ENCODE measurements at places on chromosomes 16 and 17.

GRCh38 chr17:48174833-48175523, 67.4 kb downstream of the SNX11 start:
- no peak for DNase-seq

GRCh38 chr16:13110124-13110796, 208.9 kb downstream of the SHISA9 start:
- peak; percentile 2 for DNase-seq

DNA sequence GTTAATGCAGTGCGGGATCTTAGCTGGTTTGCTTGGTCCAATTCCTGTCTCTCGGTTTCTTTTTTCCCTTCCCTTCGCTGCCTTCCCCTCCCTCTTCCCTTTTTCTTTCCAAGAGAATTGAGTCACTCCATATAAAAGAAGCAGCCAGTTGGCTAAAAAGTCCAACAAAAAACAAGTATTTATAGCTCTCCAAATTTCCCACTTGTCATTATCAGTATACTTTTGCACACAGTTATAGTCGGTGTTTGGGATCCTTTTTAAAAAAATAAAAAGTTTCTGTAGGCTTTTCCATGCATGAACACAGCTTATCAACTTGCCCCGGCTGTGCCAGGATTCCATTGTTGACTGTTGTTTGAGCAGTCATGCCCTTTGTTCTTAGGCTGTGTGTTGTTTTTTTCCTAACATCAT, 24.9 kb downstream of the HMOX2 start:
- DNase-seq = no peak

DNA sequence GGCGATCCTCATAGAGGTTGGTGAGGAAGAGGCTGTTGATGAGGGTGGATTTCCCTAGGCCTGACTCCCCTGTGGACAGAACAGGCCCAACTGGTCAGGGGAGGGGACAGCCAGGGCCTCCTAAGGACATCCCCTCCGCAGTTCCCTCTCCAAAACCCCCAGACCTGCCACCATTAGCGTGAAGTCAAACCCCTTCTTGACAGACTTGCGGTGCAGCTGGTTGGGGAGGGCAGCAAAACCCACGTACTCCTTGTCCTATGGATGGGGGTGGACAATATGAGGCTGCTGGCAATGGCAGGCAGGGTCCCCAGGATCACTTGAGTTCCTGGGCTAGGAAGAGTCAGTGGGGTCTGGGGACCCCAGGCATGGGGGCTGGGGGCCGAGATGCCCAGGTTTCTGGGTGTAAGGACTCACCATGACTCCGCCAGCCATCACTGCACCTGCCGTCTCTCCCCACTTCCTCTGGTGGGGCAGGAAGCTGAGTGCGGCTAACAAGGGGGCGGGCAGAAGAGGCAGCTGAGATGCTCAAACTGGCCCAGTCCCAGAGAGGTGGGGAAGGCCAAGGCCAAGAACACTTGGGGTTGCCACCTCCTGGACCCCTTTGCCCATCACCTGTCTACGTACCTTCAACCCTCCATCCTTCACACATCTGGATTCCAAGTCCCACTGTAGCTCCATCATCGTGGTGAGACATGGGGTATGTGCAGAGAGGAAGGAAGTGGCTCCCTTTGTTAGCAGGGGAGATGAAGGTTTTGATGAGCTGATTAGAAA, at the start of gene SEPTIN1:
Gene SEPTIN1 (minus strand): TSS at position 451 of the 771 bp plus-strand sequence. CDS start 19 bp downstream, at position 432.
- no peak for DNase-seq

DNA sequence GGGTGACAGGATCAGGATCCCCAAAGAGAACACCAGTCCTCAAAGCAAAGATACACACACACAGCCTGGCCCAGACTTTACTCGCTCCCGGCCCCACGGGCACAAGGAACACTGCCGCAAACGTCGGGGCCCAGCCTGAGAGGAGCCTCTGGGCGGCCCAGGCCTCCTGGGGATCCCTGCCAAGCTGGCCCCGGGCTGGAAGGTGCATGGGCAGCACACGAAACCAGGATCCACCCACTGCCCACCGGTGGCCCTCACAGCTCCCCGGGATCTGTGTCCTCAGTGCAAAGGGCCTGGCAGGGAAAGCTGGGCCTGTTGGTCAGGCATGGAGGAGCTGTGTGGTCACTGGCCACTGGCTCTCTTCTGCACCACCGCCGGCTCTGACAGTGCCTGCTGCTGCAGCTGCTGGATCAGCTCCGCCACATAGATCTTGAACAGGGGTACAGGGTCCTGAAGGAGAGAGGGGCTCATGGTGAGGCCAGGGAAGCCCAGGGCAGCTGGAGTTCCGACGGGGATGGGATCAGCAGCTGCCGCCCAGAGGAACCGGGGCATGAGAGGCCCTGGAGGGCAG, 2.9 kb downstream of the MRPL28 start:
- no peak for DNase-seq

- DNase-seq = peak; percentile 86
Measured at GRCh38 chr16:57299009-57299718, 14.7 kb upstream of the PLLP start.

- DNase-seq = peak; percentile 90
Measured at GRCh38 chr17:78957128-78957527, 22.6 kb downstream of the LGALS3BP start.

- no peak for DNase-seq
Measured at GRCh38 chr16:7391694-7392093, 59.0 kb downstream of the RBFOX1 start.

GRCh38 chr17:79752175-79752574, 21.4 kb downstream of the ENPP7 start:
- DNase-seq = no peak

DNA sequence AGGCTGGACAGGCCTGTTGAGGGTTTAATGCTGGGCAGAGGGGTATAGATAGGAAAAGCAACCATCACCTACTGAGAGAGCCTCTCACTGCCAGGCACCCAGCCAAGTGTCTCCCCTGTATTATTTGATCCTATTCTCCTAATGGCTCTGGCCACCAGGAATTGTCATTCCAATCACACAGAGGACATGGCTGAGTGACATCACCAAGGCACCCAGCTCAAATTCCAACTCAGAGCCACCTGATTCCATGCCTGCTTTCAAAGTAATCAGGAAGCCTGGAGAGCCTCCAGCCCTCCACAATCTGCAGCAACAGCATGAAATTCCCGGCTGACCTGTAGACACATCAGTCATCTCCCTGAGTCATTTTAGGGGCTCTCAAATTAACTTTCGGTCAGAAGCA, 368.9 kb upstream of the C16orf82 start:
- no peak for DNase-seq

DNA sequence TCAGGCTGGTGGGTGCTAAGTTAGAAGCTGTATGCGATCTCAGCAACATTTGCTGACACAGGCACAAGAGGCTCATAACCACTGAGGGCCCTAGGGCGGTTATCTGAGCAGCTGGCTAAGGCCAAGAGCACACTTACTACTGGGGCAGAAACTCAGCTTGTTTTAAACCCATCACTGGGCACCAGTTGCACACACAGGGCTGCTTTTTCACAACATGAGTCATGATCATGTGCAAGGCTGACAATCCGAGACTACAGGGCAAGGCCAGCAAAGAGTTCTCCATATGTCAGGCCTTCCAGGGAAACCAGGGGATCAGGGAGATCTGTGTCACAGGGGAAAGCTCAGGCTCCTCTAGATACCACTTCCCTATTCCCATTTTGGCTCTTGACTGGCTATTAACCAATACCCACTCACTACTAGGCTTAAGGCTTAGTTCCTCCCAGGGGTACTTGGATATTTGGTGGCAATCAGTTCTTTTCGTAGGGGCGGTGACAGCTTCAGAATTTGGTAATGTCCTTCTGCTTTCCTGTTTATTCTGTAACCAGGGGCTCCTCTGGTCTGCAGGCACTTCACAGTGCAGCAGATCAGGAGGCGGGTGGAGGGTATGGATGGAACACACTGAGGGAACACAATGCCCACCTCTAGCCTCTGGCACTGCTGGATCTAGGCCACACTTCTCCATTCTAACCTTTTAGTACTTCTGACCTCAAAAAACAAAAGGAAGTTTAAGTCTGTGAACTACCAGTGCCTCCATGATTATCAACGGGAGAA, 44.9 kb upstream of the ERN1 start:
- DNase-seq = peak; percentile 18

DNA sequence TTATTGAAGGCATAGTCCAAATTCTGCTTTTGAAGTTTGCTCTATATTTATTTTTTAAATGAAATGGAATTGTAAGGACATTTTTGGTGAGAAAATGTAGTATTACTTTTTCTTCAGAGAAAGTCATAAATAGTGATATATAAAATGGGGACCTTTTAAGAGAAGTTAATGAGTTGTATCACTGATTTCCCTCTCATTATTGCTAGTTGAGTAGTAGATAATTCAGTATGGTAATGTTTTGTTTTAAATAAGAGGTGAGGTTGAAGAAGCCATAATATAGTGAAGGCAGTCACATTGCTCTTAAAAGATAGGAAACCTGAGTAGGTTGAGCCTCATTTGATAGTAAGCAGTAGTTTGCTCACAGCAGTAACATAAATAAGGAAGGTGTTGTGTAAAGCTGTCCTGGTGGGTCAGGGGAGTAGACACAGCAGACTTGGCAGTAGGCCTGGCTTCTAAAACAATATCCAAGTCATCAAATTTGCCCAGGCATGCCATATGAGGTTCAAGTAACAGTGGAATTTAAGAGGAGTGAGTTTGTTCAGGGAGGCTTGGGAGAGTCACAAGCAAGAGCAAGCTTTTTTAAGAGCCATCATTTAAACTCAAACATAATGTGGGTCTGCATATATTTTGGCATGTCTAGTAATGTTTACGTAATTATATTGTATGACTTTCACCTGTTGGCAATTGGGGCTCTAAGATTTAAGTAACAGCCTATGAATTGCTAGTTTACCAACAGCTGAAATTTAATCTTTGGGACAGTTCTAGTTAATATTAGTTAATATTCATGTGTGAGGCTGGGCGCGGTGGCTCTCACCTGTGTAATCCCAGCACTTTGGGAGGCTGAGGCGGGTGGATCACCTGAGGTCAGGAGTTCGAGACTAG, 6.5 kb downstream of the NFATC3 start:
- DNase-seq = peak; percentile 36

GRCh38 chr17:30915833-30916611, 5.7 kb upstream of the ADAP2 start:
- DNase-seq = no peak

GRCh38 chr17:31400481-31400950, 9.0 kb downstream of the RAB11FIP4 start:
- no peak for DNase-seq

DNA sequence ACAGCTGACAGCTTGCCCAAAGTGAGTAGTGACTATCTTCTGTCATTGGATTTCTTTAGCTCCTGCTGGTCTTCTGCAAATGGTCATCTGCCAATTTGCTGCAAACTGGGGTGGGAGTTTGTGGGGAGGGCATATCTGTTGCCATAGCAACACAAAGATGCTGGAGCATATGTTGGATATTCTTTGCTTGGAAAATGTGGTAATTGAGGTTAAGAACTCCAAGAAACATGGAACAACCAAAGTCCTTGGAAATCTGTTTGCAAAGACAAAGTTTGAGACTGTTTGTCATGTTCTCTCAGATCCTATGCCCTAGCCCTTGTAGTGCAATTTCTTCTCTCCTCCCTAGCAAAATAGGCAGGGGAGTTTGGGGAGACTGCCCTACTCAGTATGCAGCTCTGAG, 155.3 kb downstream of the PRKCB start:
- DNase-seq = no peak

GRCh38 chr17:352421-353212, at the start of gene RPH3AL:
TSS of gene RPH3AL (minus strand) at chr17:352807. CDS start at chr17:327543, 25,264 bp downstream.
- peak; percentile 47 for DNase-seq

DNA sequence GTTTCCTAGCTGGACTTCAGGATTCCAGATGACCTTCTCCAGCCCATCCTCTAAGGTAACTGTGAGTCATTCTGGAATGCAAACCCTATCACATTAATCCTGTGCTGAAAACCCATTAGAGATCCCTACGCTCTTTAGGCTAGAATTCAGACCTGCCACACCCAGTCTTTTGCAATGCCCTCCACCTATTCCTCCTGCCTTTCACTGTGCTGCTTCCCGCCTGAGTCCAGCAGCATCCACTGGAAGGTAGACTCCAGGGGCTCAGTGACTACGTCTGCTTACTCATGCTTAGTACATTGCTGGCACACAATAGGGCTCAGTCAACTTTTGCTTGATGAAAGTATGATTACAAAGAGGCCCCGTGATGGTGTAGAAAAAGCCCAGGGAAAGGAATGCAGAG, 121.1 kb downstream of the SPACA3 start:
- DNase-seq = peak; percentile 46

- no peak for DNase-seq
Measured at GRCh38 chr17:76416457-76416856, 32.0 kb downstream of the SPHK1 start.

DNA sequence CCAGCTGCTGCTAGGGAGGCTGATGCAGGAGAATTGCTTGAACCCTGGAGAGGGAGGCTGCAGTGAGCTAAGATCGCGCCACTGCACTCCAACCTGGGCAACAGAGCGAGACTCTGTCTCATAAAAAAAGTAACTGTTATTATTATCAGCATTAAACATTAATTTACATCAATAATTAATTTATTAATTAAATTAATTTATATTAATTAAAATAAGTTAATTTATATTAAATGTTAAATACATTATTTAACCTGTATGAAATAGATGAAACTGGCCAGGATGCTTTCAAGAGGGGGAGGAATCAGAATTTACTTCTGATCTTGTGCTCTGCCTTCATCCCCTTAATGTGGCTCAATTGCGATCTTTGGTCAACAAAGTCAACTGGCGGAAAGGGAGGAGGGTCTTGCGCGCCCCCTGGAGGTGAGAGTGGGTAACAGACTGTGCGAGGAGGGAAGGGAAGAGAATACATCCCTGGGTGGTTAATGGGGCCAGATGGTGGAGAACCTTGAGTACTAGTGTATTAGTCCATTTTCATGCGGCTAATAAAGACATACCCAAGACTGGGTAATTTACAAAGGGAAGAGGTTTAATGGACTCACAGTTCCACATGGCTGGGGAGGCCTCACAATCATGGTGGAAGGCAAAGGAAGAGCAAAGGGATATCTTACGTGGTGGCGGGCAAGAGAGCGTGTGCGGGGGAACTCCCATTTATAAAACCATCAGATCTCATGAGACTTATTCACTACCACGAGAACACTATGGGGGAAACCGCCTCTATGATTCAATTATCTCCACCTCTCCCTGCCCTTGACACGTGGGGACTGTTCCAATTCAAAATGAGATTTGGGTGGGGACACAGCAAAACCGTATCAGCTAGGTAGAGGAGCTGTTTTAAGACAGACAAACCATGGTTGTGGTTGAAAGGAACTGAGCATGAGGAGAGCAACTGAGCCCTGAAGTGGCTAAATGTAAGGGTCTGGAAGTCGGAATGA, 15.7 kb upstream of the CPPED1 start:
- DNase-seq = peak; percentile 57

- DNase-seq = no peak
Measured at GRCh38 chr16:9094011-9094846, 2.8 kb downstream of the HAPSTR1 start.

GRCh38 chr17:78972507-78973105, 7.1 kb downstream of the LGALS3BP start:
- no peak for DNase-seq

DNA sequence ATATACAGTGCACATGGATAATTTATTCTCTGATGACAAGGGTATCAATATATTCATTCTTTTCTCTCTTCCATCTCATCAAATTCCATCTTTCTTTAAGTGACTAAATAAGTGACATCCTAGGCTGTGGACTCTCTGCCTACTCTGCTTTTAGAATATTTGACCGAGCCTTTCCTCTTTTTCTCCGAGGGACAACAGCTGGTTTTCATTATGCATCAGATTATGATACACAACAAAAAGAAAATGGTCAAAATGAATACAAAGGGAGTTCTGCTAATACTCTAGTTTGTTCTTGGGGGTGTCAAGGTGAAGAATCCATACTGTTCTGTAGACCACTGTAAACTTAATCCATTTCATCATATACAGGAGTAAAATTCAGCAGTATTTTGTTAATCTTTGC, 942.6 kb downstream of the KCNJ2 start:
- peak; percentile 16 for DNase-seq

GRCh38 chr17:29196769-29197515, 16.7 kb upstream of the MYO18A start:
- no peak for DNase-seq
